ENCODE measurements at places on chromosomes 6 and 20.

- no peak for DNase-seq
Observed at GRCh38 chr6:138113588-138114210, 6.5 kb upstream of the PERP start.

DNA sequence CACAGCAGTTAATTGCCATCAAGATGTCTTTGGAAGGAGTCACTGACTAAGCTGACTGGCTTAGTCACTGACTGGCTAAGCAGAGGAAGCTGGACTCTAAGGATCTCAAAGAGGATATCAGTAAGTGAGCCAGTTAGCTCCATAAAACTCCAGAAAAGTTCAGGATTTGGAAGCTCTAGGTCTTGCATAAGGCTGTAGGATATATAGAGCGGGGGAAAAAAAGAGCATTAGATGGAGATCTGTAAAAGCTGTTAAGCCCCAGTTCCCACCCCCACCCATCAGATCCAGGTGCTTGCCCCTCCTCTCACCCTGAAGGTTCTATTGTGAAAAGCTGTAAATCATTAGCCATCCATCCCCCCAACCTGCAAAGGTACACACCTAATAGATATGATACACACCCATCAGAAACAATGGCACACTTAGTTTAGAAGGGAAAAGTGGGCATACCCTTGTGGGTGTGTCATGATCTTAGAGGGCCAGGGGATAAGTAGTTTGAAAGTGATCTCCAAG, 32.2 kb downstream of the CARMIL1 start:
- DNase-seq = no peak

DNA sequence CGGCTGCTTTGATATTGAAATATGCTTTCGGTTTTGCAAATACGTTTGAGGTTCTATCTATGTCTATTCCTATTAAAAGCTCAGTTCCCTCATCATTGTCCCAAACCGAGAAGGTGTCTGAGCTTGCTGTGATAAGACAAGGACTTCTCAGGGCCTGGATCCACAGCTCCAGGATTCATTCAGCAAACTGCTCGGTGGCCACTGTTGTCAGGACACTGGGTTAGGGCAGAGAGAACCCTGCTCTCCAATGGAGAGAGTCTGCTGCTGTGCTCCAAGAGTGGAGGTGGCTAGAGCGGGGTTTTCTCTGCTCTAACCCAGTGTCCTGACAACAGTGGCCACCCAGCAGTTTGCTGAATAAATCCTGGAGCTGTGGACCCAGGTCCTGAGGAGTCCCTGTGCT, 198.5 kb downstream of the CDH4 start:
- DNase-seq = no peak

DNA sequence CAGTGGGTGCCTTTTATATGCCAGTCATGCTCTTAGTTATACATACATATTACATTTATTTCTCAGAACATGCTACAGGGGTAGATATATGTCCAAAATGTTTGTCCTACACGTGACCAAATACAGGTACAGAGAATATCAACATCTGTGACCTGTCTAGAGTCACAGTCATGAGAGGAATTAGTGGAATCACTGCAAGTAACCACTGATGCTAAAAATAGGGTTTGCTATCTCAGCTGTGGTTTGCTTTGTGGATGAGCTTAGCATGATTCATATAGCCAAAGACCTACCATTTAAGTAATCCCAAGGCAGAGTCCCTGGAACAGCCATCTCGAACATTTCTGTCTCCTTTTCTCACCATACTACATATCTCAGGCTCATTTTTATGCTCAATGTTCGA, 32.3 kb downstream of the GSTA3 start:
- no peak for DNase-seq

DNA sequence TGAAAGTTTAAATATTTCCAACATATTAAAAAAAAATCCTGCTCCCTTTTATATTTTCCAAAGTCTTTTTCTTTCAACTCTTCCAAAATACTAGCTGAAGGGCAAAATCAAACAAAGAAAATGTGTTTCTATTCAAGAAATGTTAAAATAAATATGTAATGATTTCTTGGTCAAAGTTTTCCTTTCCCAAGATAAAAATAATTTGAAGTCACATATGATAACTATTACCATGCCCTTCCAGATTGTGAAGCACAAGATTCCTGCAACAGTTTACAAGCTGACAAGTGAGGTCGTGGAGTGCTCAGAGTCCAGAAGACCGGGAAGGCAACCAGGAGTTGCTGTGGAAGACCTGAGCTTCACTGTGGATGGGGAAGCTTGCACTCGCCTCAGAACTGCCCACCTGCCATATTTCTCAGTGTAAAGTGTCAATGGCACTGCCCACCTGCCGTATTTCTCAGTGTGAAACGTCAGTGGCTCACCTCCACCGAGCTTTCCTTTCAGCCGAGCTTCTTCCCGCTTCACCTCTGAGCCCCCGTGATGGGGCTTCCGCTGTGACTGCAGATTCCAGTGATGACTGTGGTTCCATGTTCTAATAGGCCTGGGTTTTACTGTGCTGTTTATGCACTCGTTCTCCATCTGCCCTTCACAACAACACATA, 160.5 kb downstream of the THBS2 start:
- DNase-seq = no peak

- no peak for DNase-seq
Observed at GRCh38 chr6:127051571-127052260, 66.8 kb upstream of the RSPO3 start.

DNA sequence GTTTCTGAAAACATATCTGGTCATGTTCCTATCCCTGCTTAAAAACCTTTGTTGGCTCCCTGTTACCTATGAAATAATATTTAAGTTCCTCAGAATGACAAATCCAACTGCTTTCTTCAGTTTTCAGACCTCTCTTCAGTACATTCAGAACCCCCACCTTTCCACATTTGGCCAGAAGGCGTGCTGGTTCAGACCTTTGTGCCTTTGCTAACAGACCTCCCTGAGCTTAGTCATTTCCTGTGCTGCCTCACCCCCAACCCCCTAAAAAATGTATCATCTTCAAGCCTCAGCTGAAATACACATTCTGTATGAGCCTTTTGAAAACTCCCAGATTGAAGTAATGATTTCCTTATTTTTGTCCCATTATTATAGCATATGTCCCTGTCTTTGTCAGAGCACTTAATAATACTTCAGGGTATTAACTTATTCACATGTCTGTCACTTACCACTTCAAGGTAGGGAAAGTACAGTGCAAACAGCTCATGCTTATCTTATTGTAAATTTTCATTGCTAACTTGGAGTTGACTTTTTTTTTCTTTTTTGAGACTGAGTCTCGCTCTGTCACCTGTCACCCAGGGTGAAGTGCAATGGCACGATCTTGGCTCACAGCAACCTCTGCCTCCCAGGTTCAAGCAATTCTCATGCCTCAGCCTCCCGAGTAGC, 19.7 kb downstream of the FAM217A start:
- no peak for DNase-seq

- DNase-seq = no peak
Observed at GRCh38 chr20:46546298-46546697, 4.2 kb downstream of the OCSTAMP start.

GRCh38 chr6:158661156-158661685, 11.4 kb downstream of the SYTL3 start:
- no peak for DNase-seq

GRCh38 chr6:69232911-69233448, 563.8 kb downstream of the LMBRD1 start:
- DNase-seq = peak; percentile 92

DNA sequence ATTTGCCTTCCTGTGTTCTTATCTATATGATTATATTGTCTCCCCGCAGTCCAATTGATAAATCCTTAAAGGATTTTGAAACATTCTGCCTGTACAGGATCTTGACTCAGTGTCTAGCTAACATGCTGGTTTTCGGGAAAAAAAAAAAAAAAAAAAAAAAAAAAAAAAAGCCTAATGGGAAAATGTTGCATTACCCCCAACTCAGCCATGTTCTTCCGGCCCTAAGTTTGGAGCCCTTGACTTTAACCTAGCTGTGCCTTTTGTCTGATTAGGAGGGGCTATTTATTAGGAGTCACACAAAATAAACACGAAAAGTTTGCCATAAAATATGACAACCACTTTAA, 244.4 kb upstream of the TCF21 start:
- DNase-seq = no peak

Data from retina (tissue), 1 donor.